Naive thymus-derived CD4-positive, alpha-beta T cell (primary cell): ENCODE measurements at places on chromosomes 11 and 22. TPM values are rescaled to one million over a fixed set of nuclear protein-coding genes. Genes with fewer than 3 reads are reported as not detected.
A peak's percentile ranks its signal among the peaks of the same experiment; 100 is the strongest.

The ARHGAP42 gene
- polyA plus RNA-seq: not detected

The CARD10 gene
- not detected for polyA plus RNA-seq

The PDE3B gene
- polyA plus RNA-seq: 49.7 TPM

The NPTXR gene
- 1.4 TPM for polyA plus RNA-seq

The CARD18 gene
- not detected for polyA plus RNA-seq

The APOL5 gene
- polyA plus RNA-seq: not detected

The FAM227A gene
- not detected for polyA plus RNA-seq

DNA sequence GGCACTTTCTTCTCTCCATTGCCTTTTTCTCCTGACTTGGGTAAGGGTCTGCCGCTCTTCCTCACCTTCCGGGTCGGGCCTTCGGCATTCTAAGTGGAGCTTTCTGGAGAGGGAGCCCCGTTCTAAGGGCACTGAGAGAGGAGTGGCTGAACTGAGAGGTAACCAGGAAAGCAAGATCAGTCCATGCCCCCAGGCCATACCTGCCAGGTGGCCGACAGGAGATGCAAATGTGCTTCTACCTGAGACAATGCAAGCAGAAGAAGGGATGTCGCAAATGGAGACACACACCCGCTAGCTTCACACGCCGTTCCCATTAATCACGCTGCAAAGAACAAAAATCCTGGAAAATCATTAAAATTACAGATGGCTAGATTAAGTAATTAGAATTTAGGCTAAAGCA is 156.4 kb upstream of the TBCEL start:
- no peak overlapping the region for H3K27ac ChIP-seq
- no peaks in the 10 kb centered on the region for H3K4me1 ChIP-seq

GRCh38 chr11:77542296-77542695 is 47.5 kb upstream of the AQP11 start:
- no peaks in the 10 kb centered on the region for H3K36me3 ChIP-seq
- no peak for DNase-seq

DNA sequence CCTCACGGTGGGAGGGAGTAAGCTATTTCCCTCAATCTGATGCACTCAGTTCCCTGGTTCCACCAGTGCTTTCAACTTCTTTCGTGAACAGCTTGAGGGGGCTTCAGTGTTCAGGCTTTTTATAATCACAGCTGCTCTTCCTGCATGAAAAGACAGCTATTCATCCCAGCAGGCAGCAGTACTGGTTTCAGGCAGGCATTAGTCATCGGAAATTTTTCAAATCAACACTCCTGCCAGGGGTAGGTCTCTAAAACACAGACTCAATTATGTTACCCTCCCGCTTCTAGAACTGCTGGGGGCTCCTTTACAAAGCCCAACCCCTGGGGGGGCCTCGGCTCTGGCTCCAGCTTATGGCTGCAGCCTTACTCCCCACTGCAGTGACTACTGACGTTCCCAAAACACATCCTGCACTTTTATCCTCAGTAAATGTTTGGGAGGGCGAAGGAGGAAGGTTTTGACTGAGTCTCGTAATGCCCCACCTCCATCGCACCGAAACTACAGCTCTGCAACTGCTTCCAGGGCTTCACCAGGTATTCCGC is 5.8 kb downstream of the POLDIP3 start:
- no peaks in the 10 kb centered on the region for H3K27me3 ChIP-seq
- no peak for DNase-seq
- no peak overlapping the region for H3K4me3 ChIP-seq
- no peaks in the 10 kb centered on the region for H3K36me3 ChIP-seq
- peaks cover 37% of the 10 kb centered on the region for H3K4me1 ChIP-seq
- H3K27ac ChIP-seq: no peak overlapping the region

GRCh38 chr22:45777046-45777851 is 105.6 kb downstream of the ATXN10 start:
- no peaks in the 10 kb centered on the region for H3K4me1 ChIP-seq
- no peak for DNase-seq
- no peak overlapping the region for H3K27ac ChIP-seq
- H3K36me3 ChIP-seq: no peaks in the 10 kb centered on the region

- H3K4me3 ChIP-seq: no peak overlapping the region
- H3K27me3 ChIP-seq: no peaks in the 10 kb centered on the region
- no peak for DNase-seq
- no peaks in the 10 kb centered on the region for H3K4me1 ChIP-seq
Measured at GRCh38 chr11:102604875-102605274, 20.3 kb downstream of the MMP20 start.

DNA sequence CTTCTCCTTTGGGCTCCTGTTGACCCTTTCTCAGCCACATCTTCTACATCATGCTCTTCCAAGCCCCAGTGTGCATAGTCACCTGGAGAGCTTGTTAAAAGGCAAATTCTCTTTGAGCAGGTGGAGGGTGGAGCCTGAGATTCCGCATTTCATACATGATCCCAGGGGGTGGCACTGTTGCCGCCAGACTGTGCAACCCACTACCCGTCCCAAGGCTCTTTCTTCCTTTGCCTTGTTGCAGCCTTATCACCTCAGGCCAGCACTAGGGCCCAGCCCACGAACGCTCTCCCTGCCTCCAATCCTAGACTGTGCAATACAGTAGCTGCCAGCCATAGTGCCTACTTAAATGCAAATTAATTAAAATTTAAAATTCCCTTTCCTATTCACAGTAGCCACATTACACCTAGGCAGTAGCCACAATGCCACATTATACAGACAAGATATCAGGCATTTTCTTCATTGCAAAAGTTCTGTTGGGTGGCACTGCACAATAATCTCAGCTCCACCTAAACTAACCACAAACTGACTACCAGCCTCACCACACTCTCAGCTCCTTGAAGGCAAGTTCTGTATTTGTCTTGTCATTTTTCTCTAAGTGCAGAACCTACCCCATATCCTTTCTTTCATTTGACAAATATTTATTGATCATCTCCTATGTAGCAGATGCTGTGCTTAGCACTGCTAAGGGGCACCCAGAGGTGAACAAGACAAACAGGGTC is 4.6 kb upstream of the KCNJ5 start:
- H3K4me3 ChIP-seq: no peak overlapping the region
- DNase-seq: no peak
- H3K27ac ChIP-seq: no peak overlapping the region
- H3K27me3 ChIP-seq: peaks cover 15% of the 10 kb centered on the region
- no peaks in the 10 kb centered on the region for H3K36me3 ChIP-seq

DNA sequence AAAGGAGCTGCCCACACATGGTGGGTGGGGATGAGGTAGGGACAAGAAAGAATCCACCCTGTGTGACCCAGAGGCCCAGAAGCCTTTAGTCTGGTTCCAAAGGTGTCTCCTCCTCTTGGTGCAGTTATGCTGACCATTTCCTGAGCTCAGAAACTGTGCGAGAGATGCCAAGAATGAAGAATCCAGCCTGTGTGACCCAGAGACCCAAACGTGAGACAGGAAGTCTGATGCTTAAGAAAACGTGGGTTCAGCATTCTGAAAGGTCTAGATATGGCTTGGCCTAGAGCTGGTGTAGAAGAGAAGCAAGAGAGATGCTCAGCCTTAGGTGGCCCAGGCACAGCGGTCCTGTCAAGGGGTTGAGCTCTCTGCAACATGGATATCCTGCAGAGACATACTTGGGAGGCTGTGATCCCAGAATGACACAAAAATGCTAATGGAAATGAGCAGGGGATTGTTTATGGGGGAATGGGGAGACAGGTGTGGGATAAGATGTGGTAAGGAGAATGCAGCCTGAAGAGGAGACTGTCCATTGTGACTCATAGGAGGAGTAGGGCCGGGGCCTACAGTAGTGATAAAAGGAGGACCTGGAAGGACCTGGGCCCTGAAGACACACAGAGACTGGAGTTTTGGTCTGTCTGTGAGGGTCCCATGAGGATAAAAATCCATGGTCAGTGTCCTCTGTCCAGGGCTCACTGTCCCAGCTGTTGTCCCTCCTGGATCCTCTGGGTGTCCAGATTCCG is 79.0 kb downstream of the ZNF280B start:
- H3K4me1 ChIP-seq: no peaks in the 10 kb centered on the region
- DNase-seq: no peak
- H3K27ac ChIP-seq: no peak overlapping the region

DNA sequence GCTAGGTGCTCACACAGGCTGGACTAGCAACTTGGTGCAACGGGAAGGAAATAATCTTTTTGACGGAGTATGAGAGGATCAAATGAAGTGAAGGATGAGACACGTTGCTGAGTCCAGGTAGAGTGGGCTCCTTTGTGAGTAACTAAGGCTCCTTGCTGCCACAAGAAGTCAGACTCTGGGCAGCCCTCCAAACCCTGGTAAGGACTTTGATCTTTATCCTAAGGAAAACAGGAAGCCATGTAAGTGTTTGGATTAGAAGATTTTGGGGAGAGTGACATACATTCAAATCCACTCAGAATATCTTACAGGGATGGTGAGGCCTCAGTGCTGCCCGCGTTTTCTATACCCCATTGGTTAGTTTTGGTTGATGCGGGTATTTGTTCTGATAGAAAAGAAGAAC is 155.9 kb upstream of the RAG2 start:
- no peaks in the 10 kb centered on the region for H3K4me1 ChIP-seq
- no peak overlapping the region for H3K27ac ChIP-seq
- no peaks in the 10 kb centered on the region for H3K36me3 ChIP-seq
- no peak overlapping the region for H3K4me3 ChIP-seq
- H3K27me3 ChIP-seq: no peaks in the 10 kb centered on the region

DNA sequence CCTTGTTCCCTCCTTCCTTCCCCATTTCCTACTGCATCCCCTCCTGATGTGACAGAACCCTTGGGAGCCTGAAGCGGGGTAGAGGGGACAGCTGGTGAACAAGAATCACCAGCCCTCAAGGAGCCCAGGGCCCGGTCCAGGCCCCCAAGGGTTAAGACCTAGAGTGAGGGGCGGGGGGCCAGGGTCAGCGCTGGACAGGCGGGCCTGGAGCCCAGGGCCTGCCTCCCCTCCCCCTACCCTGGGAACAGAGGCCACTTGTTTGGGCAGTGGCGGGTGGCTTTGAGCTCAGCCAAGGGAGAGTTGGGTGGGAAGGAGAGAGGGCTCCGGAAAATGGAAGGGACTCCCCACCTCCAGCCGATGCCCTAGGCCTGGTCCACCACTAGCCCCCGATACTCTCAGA is 2.1 kb downstream of the ARAP1 start:
- peaks cover 38% of the 10 kb centered on the region for H3K4me1 ChIP-seq
- H3K4me3 ChIP-seq: no peak overlapping the region
- peak overlapping the region; percentile 81 for H3K27ac ChIP-seq
- DNase-seq: no peak
- H3K27me3 ChIP-seq: no peaks in the 10 kb centered on the region

GRCh38 chr11:87263979-87264378 is 226.2 kb downstream of the TMEM135 start:
- H3K27me3 ChIP-seq: no peaks in the 10 kb centered on the region
- no peak for DNase-seq
- H3K4me1 ChIP-seq: no peaks in the 10 kb centered on the region
- no peak overlapping the region for H3K4me3 ChIP-seq

DNA sequence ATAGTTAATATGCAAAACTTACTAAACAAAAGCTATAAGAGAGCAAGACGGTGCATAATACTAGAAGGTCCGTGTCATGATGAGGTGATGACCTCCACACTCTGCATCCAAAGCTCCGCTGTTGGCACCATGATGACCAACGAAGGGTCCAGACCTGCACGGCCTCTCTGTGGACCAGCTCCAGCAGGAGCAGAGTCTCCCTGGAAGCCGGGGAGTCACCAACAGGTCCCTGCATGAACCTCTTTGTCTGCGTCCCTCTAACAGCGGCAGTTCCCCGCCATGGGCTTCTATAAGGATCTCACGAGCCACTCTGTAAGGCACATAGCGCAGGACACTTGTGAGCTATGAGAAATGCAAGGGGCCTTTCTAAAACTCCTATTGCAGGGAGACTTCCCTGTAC is 517.3 kb downstream of the BRD1 start:
- no peaks in the 10 kb centered on the region for H3K4me1 ChIP-seq
- H3K27me3 ChIP-seq: no peaks in the 10 kb centered on the region
- H3K36me3 ChIP-seq: no peaks in the 10 kb centered on the region
- H3K27ac ChIP-seq: no peak overlapping the region

- H3K4me1 ChIP-seq: no peaks in the 10 kb centered on the region
- H3K36me3 ChIP-seq: no peaks in the 10 kb centered on the region
- no peak overlapping the region for H3K27ac ChIP-seq
- no peak overlapping the region for H3K4me3 ChIP-seq
- H3K27me3 ChIP-seq: no peaks in the 10 kb centered on the region
Measured at GRCh38 chr22:39215426-39216142, 29.2 kb downstream of the PDGFB start.

- DNase-seq: no peak
- H3K27ac ChIP-seq: no peak overlapping the region
- no peak overlapping the region for H3K4me3 ChIP-seq
Measured at GRCh38 chr11:34458525-34458924, 19.8 kb downstream of the CAT start.

- peaks cover 52% of the 10 kb centered on the region for H3K4me1 ChIP-seq
- H3K27me3 ChIP-seq: no peaks in the 10 kb centered on the region
- no peaks in the 10 kb centered on the region for H3K36me3 ChIP-seq
- H3K27ac ChIP-seq: peak overlapping the region; percentile 58
Measured at GRCh38 chr11:96015906-96016565, 92.1 kb upstream of the MTMR2 start.

DNA sequence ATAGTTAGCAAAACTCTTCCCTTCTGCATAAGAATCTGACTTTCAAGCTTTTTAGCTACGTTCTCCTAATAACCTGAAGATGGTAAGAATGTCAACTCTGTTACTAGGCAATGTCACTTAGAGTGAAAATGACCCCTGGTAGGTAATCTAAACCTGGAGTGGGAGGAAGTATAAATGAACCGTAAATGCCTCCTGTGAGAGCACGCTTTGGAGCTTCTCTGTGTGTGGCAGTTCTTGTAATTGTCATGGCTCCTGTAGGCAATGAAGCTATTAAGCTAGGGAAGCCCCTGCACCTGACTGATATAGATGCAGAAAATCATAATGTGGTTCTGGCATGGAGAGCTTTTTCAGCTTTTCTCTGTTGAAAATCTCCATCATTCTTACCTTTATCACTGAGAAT is 29.4 kb downstream of the CALCA start:
- no peaks in the 10 kb centered on the region for H3K36me3 ChIP-seq
- H3K27me3 ChIP-seq: no peaks in the 10 kb centered on the region
- no peak overlapping the region for H3K4me3 ChIP-seq

GRCh38 chr11:35501776-35502175 is 23.6 kb downstream of the PAMR1 start:
- no peak overlapping the region for H3K27ac ChIP-seq
- H3K4me1 ChIP-seq: no peaks in the 10 kb centered on the region
- no peaks in the 10 kb centered on the region for H3K36me3 ChIP-seq
- H3K4me3 ChIP-seq: no peak overlapping the region
- H3K27me3 ChIP-seq: no peaks in the 10 kb centered on the region
- no peak for DNase-seq

GRCh38 chr11:67400251-67400941 is 1.3 kb downstream of the PPP1CA start:
- no peaks in the 10 kb centered on the region for H3K27me3 ChIP-seq
- no peak for DNase-seq
- peaks cover 46% of the 10 kb centered on the region for H3K4me1 ChIP-seq
- peak overlapping the region; percentile 81 for H3K27ac ChIP-seq
- peaks cover 13% of the 10 kb centered on the region for H3K36me3 ChIP-seq
- H3K4me3 ChIP-seq: peak overlapping the region; percentile 79

DNA sequence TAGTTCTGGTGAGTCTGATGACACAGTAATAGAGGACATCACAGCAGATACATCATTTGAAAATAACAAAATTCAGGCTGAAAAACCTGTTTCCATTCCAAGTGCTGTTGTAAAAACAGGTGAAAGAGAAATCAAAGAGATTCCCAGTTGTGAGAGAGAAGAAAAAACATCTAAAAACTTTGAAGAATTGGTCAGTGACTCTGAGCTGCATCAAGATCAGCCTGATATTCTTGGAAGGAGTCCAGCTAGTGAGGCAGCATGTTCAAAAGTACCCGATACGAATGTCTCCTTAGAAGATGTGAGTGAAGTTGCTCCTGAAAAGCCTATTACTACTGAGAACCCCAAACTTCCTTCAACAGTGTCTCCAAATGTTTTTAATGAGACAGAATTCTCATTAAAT is 38.7 kb downstream of the RTN3 start:
- no peaks in the 10 kb centered on the region for H3K27me3 ChIP-seq
- no peaks in the 10 kb centered on the region for H3K4me1 ChIP-seq
- no peak for DNase-seq
